ENCODE measurements at places on chromosomes 6 and 20. TPM values are rescaled to one million over a fixed set of nuclear protein-coding genes. Genes with fewer than 3 reads are reported as not detected.

OR2H1 gene
- not detected for total RNA-seq

SIRPB1 gene
- 8.5 TPM for total RNA-seq

CRIP3 gene
- not detected for total RNA-seq

ESF1 gene
- total RNA-seq = 9.2 TPM

SYNJ2 gene
- 30.6 TPM for total RNA-seq

LST1 gene
- total RNA-seq = 37.9 TPM

DNA sequence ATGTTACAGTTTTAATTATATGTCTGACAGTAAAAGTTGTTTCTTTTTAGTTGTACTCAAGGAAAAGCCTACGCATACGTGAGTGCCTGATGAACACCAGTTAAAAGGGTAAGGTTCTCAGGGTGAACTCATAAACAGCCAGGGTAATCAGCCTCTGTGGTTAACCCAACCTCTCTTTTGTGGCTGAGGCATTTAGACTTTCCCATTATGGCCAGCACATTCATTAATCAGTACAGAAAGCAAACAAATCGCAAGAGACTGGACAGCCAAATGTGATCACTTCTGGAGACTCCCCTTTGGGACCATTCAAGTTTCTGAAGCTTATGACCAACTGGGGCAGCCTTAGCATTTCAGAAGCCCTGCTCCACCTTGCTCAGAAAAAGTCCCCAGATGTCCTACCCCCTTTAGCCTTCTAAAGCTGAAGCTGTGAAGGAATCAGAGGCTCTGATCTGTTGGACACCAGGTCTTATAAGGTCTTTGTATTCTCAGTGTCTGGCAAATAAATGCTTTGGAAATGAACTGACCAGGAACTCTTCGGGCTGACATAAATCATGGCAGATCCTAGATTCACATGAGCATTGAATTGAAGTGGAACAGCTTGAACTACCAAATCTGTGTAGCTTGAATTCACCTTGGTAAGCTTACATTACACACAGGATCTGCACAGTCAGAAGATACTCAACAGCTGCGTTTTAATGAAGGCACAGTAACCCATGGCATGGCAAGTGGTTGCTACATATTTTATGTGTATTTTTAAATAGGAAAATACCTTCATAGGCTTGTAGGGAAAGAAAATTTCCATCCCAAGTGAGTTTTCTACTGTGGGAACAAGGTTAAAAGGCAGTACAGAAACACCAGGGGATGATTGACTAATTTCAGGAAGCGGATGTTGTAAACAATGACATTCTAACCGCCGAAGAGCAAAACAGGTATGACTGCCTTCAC, 18.7 kb downstream of the IL20RA start:
- no peak for DNase-seq

GRCh38 chr20:32969356-32970114, 34.7 kb downstream of the SUN5 start:
- DNase-seq = no peak

DNA sequence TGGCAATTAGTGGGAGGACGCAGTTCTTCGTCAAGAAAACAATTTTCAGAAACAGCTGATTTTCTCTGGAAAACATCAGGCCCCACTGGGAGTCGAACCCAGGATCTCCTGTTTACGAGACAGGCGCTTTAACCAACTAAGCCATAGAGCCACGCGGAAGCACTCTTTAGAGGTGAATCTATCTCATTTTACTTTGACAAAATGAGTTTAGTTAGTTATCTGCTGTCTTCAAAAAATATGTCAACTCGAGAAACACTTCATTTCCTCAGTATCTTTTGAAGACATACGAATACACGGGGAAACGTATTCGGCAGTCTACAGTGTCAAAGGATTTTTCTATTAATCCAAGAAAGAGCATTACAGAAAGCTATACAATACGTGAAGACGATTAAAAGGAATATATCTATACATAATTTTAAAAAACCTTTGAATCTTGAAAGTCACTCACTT, 26.7 kb downstream of the GPX6 start:
- DNase-seq = no peak

GRCh38 chr6:166379800-166380199, 2.9 kb downstream of the MPC1 start:
- no peak for DNase-seq

- DNase-seq = no peak
Observed at GRCh38 chr6:2875359-2876191, 27.5 kb downstream of the SERPINB9 start.

DNA sequence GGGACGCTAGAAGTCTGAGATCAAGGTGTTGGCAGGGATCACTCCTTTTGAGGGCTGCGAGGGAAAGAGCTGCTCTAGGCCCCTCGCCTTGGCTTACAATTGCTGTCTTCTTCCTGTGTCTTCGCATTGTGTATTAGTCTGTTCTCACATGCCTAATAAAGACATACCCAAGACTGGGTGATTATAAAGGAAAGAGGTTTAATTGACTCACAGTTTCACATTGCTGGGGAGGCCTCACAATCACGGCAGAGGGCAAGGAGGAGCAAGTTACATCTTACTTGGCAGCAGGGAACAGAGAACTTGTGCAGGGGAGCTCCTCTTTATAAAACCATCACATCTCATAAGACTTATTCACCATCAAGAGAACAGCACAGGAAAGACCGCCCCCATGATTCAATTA, 102.5 kb upstream of the ASF1A start:
- no peak for DNase-seq
